ENCODE measurements at places on chromosomes 4 and X.
A peak's percentile ranks its signal among the peaks of the same experiment; 100 is the strongest.

DNA sequence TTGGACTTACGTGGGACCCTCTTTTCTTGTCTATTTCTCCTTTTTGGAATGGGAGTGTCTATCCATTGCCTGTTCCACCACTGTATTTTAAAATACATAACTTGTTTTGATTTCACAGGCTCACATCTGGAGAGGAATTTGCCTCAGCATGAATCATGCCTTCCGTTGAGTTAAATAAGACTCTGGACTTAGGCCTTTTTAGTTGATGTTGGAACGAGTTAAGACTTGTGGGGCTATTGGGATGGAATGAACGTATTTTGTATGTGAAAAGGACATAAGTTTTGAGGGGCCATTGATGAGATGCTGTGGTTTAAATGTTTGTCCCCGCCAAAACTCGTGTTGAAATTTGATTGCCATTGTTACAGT is 66.2 kb downstream of the BEX3 start:
- no peak for DNase-seq

- no peak for DNase-seq
Observed at GRCh38 chr4:30518211-30518610, 202.0 kb upstream of the PCDH7 start.

DNA sequence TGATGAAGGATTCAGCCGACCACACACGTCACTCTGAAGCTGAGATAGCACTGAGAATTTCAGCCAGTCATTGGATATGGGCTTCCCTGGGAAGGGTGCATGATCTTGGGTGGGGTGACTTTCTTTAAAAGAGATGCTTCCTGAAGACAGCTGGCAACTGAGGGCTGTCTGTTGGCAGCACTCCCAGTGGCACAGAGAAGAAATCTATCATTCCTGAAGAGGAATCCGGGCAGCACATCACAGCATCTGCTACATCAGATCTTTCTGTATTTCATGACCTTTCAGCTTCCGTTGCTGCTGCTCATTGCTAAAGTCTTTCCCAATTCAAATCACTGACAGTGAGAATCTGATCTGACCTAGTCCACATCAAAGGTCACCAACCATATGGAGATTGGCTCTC is 193.8 kb upstream of the RBPJ start:
- no peak for DNase-seq

DNA sequence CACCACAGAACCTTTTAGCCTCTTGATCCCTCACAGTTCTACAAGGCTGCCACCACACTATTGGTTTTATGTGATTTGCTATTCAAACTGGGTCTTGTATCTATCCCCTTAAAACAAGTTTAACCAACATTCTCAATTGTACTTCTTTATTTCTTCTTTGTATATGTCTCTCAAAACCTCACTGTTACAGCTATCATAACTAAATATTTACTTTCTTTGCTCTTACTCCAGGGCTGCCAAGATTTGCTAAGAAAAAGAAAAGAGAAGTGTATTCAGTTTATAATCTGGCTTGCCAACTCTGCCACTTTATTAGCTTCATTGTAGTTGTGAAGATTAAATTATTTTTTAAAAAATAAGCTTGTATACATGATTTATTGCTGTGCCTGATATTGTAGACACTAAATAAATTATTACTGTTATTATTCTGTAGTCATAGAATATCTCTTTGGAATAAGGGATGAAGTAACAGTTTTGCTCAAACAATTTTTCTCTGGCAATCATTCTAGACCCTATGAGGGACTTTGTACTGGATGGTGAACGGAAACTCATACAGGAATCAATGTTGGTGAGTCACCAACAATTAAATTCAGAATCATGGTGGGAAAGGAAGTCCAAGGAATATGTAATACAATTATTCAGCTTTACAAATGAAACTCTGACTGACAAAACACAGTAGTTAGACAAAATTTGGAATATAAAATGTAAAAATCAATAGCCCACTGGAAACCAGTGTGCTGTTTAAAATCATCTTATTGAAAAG is 127.1 kb upstream of the DCAF8L1 start:
- DNase-seq, result no peak

GRCh38 chr4:48315728-48316630 is 25.4 kb upstream of the SLAIN2 start:
- peak; percentile 42 for DNase-seq
